ENCODE measurements at places on chromosomes 7 and 10. TPM values are rescaled to one million over a fixed set of nuclear protein-coding genes. Genes with fewer than 3 reads are reported as not detected.

MNX1 gene
- total RNA-seq, result not detected

CYP2C19 gene
- not detected for total RNA-seq

RSPH10B gene
- not detected for total RNA-seq

UCN3 gene
- not detected for total RNA-seq

IGF2BP3 gene
- total RNA-seq, result 9.1 TPM

RBP3 gene
- total RNA-seq, result not detected

RABGEF1 gene
- total RNA-seq, result 61.7 TPM

MBLAC1 gene
- total RNA-seq, result 4.2 TPM

ABCB4 gene
- under 0.01 TPM for total RNA-seq

TSPAN33 gene
- 0.43 TPM for total RNA-seq

LLCFC1 gene
- not detected for total RNA-seq

TCAF1 gene
- total RNA-seq, result 66.7 TPM

DDC gene
- not detected for total RNA-seq

NRBF2 gene
- total RNA-seq, result 29.3 TPM
